ENCODE measurements at places on chromosomes 16 and 17. TPM values are rescaled to one million over a fixed set of nuclear protein-coding genes. Genes with fewer than 3 reads are reported as not detected.

The SRCIN1 gene
- total RNA-seq = 1.3 TPM

The PRKCB gene
- 16.4 TPM for total RNA-seq

- no peak for DNase-seq
- no peaks in the 10 kb centered on the region for H3K36me3 ChIP-seq
- H3K4me3 ChIP-seq = no peak overlapping the region
- no peaks in the 10 kb centered on the region for H3K27me3 ChIP-seq
These were observed 39.3 kb downstream of the CIBAR2 start for GRCh38 chr16:85072947-85073346.

DNA sequence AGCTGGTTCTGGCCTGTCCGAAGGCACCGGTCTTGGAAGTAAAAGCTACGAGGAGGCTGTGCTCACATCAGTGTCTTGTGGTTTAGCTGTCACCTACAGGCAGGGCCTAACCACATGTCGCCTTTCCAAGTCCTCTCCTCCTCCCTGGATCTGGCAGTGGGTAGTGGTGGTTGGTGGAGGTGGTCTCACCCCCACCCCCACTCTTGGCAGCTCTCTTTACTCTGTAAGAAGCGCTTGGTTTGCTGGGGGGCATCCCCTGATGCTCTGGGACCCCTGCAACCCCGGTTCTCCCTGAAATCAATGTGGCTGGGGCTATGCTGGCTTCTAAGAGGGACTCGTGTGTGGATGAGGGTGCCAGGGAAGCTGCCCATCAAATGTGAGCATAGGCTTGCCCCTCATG is 68.3 kb downstream of the WIPI1 start:
- H3K4me1 ChIP-seq = no peaks in the 10 kb centered on the region
- no peak overlapping the region for H3K4me3 ChIP-seq
- no peak for DNase-seq
- H3K36me3 ChIP-seq = no peaks in the 10 kb centered on the region
- H3K27ac ChIP-seq = no peak overlapping the region
- no peaks in the 10 kb centered on the region for H3K27me3 ChIP-seq

GRCh38 chr16:88761830-88762229 is 23.2 kb downstream of the PIEZO1 start:
- no peaks in the 10 kb centered on the region for H3K27me3 ChIP-seq
- DNase-seq = no peak
- H3K36me3 ChIP-seq = no peaks in the 10 kb centered on the region

- no peaks in the 10 kb centered on the region for H3K36me3 ChIP-seq
- no peak for DNase-seq
- peaks cover 25% of the 10 kb centered on the region for H3K4me1 ChIP-seq
These were observed 24.3 kb downstream of the GOSR2 start for GRCh38 chr17:46947216-46947615.

GRCh38 chr16:74046524-74046923 is 250.1 kb upstream of the PSMD7 start:
- H3K27me3 ChIP-seq = no peaks in the 10 kb centered on the region
- no peak for DNase-seq
- H3K27ac ChIP-seq = no peak overlapping the region
- no peak overlapping the region for H3K4me3 ChIP-seq
- no peaks in the 10 kb centered on the region for H3K4me1 ChIP-seq

DNA sequence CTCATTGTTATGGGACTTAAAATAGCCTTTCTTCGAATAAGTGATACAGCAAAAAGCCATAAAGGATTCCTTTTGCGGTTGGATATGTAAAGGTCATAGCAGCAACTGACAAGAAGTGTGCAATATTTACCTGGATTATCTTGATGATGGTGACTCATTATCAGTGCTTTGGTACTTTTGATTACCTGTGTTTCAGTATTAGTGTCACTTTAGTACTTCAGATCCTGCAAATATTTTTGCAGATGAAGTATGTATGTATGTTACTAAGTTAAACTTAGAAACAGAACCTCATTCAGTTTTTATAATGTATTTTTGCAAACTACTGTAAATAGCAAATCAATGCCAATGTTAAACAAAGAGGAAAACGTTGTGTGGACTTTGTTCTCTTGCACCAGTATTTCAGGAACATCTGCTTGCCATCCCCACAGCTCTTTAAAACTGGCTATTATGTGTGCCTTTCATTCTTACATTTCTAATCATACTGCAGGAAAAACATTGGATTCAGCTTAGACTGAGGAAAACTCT is 10.5 kb downstream of the CNEP1R1 start:
- H3K27me3 ChIP-seq = no peaks in the 10 kb centered on the region
- H3K27ac ChIP-seq = no peak overlapping the region
- H3K4me3 ChIP-seq = no peak overlapping the region
- DNase-seq = no peak
- H3K4me1 ChIP-seq = peaks cover 5% of the 10 kb centered on the region

DNA sequence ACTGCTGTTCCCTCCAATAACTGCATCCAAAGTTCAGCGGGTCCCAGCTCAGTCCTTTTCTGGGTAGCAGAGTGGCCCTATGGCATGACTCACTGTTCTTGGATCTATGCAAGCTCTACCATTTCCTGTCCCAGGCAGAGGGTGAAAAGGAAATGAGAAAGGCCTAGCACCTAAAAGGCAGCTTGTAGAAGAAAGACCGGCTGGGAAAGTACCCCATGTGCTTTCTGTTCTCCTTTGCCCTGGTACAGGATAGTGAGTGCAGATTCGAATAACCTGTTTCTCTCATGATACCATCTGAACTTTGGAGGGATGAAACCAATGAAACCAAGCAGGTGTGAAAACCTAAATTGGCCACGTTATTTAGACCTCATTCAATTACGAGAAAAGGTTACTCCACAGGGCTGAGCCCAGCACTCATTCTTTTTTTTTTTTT is 12.7 kb upstream of the HASPIN start:
- no peaks in the 10 kb centered on the region for H3K4me1 ChIP-seq
- no peaks in the 10 kb centered on the region for H3K27me3 ChIP-seq
- H3K36me3 ChIP-seq = no peaks in the 10 kb centered on the region
- H3K4me3 ChIP-seq = no peak overlapping the region
- peak; percentile 41 for DNase-seq
- H3K27ac ChIP-seq = peak overlapping the region; percentile 56

Data from GM23338 (cell line).